Activated gamma-delta T cell treated with anti-CD3 and anti-CD28 coated beads, Interleukin-2, amount 50 U/mL, for 16 hours (primary cell): ENCODE measurements at places on chromosomes 12 and 14.

DNA sequence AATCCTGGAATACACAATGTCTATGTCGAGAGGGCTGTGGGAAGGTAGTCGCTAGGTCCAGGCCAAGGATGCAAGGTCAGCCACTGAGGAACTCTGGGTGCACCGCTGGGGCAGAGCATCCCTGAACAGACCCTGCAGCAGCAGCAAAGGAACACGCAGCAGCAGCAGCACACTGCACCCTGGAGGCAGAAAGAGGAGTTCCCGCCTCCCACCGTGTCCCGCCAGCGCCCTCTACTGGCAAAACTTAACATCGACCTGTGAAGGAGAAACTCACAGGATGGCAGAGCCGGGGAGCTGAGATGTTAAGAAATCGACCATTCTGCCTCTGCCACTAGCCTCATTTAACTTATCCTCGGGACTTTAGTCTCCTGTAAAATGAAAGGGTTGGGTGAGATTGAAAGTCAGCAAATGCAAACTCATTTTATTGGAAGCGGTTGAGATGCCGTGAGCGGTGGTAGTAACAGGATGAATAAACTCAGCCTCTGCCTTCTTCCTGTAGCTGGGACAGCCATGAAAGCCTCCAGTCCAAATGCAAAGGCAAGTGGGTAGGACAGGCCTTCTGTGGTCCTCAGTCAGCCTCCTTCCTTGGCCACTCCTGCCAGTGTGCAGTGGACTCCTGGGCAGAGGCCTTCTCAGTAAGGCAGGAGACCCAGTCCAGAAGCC lies 45.6 kb downstream of the STAB2 start:
- no peak for DNase-seq

GRCh38 chr12:2640709-2641108 lies 154.1 kb upstream of the FKBP4 start:
- DNase-seq = no peak

GRCh38 chr14:64123241-64123822 lies 170.8 kb downstream of the ESR2 start:
- no peak for DNase-seq

- DNase-seq = no peak
Measured at GRCh38 chr14:64232095-64232838, 61.9 kb downstream of the ESR2 start.

DNA sequence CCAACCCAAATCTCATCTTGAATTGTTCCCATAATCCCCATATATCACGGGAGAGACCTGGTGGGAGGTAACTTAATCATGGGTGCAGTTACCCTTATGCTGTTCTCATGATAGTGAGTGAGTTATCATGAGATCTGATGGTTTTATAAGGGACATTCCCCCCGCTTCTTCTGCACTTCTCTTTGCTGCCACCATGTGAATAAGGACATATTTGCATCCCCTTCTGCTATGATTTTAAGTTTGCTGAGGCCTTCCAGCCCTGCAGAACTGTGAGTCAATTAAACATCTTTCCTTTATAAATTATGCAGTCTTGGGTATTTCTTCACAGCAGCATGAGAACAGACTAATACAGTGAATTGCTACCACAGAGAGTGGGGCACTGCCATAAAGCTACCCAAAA lies 179.1 kb downstream of the LRIG3 start:
- no peak for DNase-seq

- no peak for DNase-seq
Measured at GRCh38 chr14:42222924-42223471, 616.3 kb downstream of the LRFN5 start.

DNA sequence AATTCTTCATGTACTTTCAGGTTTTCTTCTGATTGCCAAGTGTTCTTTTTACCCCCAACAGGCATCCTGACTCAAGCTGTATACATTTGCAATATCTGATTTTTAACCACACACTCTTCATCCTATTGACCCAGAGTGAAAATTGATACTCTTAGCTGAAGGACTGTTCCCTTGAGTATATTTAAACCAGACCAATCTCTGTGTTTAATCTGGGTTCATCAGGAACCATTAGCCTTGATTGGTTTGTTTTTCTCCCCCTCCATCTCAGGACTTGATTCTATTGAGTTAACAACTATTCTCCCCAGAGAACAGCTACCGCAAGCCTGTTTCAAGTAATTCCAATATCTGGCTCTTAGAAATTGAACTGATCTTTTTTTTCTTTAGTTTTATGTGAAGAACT lies 222.3 kb upstream of the NOVA1 start:
- no peak for DNase-seq

GRCh38 chr14:66487164-66487563 lies 993 bp downstream of the CCDC196 start:
- no peak for DNase-seq

DNA sequence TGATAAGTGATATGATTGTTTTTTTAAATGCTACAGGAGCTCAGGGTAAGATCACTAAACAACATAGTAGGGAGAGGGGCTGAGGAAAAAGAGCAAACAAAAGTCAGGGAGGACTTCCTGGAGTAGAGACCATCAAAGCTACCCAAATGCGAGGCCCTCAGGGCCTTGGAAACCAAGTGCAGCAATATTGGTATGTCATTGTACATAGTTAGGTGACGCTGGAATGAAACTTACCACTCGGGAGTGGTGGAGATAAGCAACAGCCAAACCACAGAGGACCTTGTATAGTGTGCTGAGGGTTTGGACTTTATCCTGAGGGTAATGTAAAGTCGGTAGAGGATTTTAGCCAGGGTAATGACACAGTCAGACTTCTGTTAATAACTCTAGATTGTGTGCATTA lies 13.8 kb downstream of the KITLG start:
- DNase-seq = no peak

DNA sequence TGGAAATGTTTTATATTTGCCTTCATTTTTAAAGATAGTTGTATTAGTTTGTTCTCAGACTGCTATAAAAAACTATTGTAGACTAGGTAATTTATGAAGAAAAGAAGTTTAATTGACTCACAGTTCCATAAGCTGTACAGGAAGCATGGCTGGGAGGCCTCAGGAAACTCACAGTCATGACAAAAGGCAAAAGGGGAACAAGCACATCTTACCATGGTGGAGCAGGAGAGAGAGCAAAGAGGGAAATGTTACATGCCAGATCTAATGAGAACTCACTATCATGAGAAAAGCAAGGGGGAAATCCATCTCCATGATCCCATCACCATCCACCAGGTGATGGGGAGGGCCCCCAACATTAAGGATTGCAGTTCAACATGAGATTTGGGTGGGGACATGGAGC lies 35.5 kb upstream of the UNC79 start:
- DNase-seq = no peak
